ENCODE measurements at places on chromosomes 4 and X. TPM values are rescaled to one million over a fixed set of nuclear protein-coding genes. Genes with fewer than 3 reads are reported as not detected.

GRCh38 chr4:88743696-88744095 is 46.1 kb upstream of the NAP1L5 start:
- peak; percentile 44 for DNase-seq

GRCh38 chrX:19555236-19555635 is 39.9 kb upstream of the MAP3K15 start:
- no peak for DNase-seq

Gene COX7B2
- not detected for total RNA-seq

Gene CABS1
- total RNA-seq = not detected

Gene PCDH19
- total RNA-seq = under 0.01 TPM
